NCI-H2081 (cell line): ENCODE measurements at places on chromosomes 13 and 19.

DNA sequence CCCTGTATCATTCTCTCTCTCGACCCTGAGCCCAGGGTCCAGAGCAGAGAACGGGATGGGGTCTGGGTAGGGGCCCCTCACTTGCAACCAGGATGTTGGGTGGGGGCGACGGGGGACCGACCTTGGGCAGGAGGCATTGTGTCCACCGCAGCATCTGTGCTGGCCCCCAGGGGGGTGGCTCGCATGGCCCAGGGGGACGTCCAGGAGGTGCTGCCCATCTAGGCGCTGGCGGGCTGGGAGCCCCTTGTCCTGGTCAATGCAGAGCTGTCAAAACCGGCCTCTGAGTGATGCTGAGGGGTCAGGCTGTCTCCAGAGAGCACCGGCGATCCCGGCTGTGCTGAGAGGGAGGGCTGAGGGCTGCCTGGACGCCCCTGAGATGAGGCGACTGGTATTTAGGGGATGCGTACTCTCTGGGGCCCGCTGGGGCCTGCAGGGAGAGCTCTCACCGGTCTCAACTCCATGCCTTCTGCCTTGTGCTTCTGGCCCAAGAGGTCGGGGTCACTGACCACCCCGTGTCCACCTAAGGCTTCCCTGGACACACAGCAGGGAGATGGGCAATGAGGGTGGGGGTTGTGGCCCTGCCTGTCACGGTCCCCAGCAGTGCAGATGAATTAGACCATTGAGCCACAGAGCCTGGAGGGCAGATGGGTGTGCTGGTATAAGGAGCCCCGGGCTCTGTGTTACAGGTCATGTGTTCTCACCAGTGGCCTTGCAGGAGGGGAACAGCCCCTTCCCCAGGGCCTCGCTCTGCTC is 8.6 kb downstream of the RPS9 start:
- no peak for DNase-seq

DNA sequence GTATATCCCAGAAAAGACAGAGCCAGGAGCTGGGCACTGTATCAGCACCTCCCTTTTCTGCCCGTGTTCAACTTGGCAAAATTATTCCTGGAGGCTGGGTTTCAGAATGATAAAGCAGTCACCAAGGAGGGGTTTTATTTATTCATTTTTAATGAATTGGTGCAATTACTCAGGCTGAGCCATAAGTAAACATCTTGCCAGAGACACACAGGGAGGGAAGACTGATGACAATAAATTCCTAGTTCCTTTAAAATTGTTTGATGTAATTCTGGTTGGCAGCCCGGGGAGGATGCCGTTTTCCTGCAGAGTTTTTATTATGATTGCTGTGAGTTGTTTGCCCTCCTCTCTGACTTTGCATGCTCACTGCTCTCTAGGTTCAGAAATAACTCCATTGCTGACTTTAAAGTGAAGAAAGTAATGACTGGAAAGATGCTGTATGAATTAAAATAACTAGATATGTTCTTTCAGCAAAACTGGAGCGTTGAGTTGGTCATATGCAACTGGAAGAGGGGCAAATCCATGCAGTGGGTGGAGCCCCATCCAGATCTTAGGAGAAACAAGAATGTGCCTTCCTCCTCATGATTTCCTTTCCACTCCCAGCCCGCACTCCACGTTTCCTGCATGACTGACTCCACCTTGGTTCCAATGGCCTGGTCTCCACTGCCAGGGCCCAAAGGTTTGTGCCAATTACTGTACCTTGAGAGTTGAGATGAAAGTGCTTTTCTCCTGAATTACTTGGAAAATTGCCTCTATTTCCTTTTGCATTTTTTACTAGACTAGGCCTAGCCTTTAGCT is 182.1 kb downstream of the RFC3 start:
- peak; percentile 46 for DNase-seq

DNA sequence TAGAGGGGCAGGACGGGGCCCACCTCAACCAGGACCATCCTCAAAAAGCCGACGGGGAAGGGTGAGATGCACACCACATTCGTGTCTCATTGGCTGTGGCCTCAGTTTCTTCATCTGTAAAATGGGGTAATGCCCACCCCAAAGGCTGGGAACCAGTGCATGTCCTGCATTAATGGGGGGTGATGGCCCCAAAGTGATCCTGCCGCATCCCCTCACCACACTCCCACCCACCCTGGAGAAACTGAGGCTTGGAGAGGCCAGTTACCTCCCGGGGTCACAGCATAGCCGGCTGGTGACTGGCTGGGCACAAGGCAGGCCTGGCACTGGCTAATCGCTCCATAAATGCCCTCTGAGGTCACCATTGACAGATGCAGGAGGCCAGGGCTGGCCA is 640 bp upstream of the MIDN start:
- no peak for DNase-seq

DNA sequence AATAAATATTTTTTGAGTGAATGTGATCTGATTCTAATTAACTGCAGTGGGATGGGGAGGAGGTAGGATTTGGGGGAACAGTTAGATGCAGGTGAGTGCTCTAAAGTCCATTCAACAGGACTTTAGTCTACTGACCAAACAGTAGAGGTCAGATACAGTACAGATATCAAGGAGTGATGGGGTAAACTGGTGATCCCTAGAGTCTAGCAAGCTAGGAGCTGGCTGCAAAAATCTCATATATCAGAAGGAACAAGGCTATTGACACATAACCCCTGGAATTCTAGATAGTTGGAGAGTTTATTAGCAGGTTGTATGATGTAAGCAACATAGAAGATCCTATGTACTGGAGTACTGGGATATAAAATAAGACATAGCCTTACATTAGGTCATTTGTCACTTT is 131.6 kb downstream of the HS6ST3 start:
- DNase-seq, result no peak

GRCh38 chr19:13840305-13841085 is 36.4 kb upstream of the NANOS3 start:
- DNase-seq, result no peak

GRCh38 chr13:27728271-27728670 is 64.0 kb upstream of the GSX1 start:
- DNase-seq, result no peak

DNA sequence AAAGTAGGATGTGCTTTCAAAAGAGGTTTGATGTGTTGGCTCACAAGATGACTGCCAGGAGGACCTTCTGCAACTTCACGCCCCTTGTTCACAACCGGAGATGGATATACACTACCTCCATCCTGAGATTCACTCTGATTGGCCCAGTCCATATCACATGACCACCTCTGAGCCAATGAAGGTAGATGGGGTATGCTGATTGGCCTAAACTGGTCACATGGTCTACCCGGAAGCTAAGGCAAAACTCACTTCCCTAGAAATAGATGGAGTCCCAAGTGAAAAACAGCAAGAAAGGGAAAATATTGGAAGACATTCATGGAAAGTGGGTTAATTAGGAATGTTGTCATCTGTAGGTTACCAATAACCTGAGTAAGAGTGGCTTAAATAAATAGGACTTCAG is 119.7 kb upstream of the MRI1 start:
- DNase-seq, result no peak

DNA sequence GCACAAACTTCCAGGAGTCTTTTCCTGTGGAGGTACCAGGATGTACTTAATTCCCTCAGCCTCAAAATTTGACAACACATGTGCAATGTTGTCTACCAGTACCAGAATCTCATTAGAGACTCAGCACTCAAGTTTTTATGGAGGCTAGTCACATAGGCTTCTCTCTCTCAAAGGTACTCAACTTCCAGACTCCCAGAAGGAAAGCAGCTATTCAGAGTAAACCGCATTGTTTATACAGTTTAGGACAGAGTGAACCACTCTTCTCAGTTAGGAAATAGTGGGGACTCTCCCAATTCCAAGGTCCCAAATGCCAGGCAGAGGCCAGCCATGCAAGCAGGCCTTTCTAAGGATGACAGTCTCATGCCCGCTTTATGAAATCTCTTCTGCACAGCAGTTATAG is 8.5 kb upstream of the C1QTNF9B start:
- no peak for DNase-seq

DNA sequence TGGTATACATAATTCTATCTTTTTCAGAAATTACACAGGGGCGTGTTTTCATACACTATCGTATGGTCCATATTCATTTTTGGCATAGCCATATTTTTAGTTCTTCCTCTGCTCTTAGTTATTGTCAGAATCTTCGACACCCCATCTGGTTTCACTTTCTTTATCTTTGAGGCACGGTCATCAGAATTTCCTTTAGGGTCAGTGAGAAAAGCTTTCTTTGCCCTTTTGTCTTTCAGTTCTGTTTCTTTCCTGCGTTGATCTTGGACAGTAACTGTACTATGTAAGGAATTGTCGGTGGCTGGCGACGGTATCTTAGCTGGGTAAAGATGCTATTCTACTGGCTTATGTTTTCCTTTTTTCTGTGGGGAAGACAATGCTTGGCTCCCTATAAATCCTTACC is 10.6 kb upstream of the KIR2DL4 start:
- no peak for DNase-seq

- DNase-seq, result no peak
Observed at GRCh38 chr13:64506246-64506645, 2723.9 kb downstream of the PCDH9 start.

DNA sequence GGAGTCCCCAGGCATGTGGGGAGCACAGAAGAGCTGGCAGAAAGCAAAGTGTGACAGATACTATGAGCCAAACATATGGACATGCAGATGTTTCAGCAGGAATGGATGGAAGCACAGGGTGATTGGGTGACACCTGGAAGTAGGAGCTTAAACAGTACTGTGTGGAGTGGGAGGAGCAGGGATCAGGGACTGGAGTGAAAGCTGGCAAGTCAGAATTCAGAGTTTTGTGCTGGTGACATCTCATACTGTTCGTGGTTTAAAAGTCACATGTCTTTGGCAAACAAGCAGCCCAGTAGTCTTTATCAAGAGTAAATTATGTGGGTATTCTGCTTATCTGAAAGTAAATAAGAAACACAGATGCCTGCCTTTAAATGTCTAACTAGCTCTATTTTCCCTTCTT is 408.2 kb downstream of the COG6 start:
- no peak for DNase-seq

DNA sequence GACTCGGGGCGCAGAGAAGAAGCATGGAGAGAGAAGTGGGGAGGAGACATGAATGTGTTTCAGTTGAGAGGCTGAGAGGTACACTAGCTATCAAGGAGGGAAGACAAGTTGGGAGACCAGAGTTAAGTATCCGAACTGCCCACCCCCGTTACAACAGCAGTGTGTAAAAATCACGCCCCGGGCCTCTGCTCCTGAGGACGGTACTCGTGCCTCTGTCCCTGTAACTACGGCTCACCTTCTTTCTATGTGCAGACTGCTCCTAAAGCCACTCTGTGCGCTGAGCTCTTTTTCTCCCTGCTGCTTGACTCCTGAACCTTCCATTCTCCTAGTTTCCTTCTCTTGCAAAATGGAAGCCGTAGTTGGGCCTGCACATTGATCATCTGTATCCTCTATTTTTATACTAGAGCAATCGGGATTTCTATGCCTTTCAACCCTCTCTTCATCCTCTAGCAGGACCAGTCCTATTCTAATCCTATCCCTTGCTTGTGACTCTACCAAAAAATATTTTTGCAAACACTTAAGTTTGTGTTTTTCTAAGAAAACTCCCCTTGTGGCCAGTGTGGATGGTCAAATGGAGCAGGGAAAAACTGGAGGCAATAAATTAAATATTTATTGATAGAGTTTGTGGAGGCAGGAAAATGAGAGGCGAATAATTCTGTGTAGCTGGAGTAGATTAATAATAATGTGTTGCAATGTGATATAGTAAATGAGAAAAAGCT is 569 bp downstream of the POLR1D start:
- DNase-seq, result no peak

GRCh38 chr19:16897856-16898161 is 9.0 kb downstream of the F2RL3 start:
- no peak for DNase-seq

DNA sequence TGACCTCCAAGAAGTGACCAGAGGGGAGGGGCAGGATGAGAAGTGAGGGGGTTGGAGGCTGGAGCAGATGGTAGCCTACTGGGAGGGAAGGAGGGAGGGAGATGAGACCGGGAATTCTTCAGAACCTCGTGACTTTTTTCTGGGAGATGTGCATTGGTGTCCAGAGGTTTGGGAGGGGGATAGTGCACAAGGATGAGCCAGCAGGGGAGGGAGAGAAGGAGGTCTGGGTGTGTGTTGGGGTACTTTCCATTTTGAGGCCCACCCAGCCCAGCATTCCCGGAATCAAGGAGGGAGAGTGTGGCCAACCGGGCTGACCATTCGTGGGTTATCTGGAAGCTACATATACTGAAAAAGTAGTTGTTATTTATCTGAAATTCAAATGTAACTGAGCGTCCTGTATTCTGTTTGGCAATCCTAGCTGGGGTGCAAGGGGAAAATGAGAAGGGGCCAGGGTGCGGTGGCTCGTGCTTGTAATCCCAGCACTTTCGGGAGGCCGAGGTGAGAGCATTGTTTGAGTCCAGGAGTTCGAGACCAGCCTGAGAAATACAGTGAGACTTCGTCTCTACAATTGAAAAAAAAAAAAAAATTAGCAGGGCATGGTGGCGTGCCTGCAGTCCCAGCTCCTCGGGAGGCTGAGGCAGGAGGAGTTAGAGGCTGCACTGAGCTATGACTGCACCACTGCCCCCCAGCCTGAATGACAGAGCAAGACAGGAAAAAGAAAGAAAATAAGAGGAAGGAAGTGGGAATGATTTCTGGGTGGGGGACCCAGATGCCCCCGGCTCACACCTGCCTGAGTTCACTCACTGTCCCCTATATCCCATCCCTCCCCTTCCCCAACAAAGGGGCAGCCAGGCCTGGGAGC is 4.4 kb upstream of the C3 start:
- no peak for DNase-seq

DNA sequence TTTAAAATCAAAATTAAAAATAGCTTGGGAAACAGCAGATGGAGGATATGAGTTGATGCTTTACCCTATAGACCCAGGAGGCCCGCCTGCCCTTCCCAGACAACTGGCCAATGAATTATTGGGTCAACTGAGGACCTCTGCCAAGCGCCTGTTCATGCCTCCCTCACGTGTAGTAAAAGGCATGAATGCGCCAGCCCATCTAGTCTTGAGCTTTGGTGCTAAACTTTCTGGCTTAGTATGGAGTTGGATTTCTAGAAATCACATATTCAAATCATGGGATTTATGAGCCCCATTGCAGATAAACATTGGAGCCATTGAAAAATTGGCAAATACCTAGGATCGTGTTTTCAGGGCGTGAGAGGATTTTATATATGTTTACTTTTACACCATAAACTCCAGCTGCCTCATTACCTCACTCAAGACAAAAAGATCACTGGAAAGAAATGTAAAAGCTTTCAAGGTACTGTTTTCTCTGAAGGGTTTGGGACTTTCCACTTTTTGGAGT is 47.1 kb downstream of the COL4A2 start:
- no peak for DNase-seq

DNA sequence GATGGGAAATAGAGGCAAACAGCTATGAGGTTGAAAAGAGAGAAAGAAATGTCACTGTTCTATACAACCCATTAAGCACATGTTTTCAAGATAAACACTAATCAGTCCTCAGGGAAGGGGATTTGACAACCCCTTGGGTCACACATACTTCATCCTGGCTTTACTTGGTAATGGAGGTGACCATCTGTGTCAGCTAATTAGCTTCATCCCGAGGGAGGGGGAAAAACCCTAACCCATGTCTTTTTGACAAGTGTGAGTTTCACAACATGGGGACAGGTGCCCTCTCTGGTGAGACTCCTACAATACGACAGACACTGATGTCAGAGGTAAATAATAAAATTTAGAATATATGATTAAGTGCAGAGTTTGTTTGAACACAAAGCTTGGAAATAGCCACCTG is 43.1 kb downstream of the ZNF611 start:
- no peak for DNase-seq

- DNase-seq, result no peak
Observed at GRCh38 chr13:99246100-99246499, 12.1 kb downstream of the GPR18 start.

- DNase-seq, result no peak
Observed at GRCh38 chr19:7862413-7862951, 11.7 kb downstream of the PRR36 start.
